Ureter (tissue), 1 donor: ENCODE measurements at places on chromosomes 5 and 9. TPM values are rescaled to one million over a fixed set of nuclear protein-coding genes. Genes with fewer than 3 reads are reported as not detected.
A peak's percentile ranks its signal among the peaks of the same experiment; 100 is the strongest.

- DNase-seq: peak; percentile 69
These were observed at the start of gene ARHGEF28 for GRCh38 chr5:73625944-73626811. Gene ARHGEF28, plus strand, starts transcription at chr5:73626196. Its CDS starts 58,656 bp downstream, at chr5:73684852.

GRCh38 chr9:131677444-131678180, 62.3 kb downstream of the RAPGEF1 start:
- no peak for DNase-seq

DNA sequence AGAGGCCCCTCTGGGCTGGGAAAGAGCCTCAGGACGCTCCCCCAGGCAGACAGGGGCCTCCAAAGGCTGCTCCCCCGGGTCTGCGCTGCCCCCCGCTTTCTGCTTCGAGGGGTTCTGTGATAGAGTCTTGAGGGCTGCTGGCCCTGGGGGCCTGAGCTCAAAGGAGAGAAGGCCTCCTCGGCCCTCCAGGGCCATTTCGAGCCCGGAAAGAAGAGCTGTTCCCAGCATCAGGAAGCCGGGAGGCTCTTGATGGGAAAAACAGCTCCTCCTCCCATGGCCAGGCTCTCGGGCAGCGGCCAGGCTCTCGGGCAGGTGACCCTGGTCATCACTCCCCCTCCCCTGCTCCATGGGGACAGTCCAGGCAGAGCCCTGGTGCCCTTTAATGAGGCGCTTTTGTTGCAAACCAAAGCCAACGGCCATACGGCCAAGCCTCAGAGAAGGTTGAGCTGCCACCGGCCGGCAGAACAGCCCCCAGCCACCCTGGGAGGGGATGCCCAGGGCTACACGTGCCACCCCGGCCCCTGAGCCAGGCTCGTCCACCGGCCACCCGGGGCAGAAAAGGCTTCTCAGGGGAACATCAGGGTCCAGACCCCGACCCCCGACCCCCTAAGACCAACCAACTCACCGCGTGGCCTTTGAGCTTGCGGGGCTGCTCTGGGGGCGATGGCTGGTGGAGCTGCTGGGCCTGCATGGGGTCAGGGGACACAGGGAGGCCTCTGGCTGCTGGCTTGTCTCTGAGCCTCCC, 16.2 kb upstream of the QSOX2 start:
- DNase-seq: no peak

PCDHGA7 gene
- 5.8 TPM for total RNA-seq

IFNB1 gene
- not detected for total RNA-seq

DNA sequence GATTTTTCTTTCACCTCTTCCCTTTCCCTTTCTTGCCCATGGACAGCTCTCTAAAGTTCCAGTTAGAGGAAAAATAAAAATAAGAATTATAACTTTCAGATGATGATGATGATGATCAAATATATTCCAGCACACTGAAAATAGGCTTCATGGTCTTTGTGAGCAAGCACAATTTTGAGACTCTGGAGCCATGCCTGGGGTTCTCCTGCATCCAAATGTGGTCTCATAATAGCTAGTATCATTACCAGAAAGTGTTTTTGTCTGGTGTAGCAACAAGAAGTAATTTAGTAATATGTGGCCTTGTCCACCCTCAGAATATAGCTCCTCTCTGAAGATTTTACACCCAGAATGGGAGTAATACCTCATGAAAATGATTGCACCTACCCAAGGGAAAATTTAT, 150.4 kb downstream of the SNCAIP start:
- no peak for DNase-seq

GRCh38 chr9:72065076-72065475, 4.7 kb upstream of the C9orf57 start:
- DNase-seq: no peak

OR1K1 gene
- total RNA-seq: not detected

FLT4 gene
- 12.1 TPM for total RNA-seq

WDR55 gene
- total RNA-seq: 26.3 TPM

DNA sequence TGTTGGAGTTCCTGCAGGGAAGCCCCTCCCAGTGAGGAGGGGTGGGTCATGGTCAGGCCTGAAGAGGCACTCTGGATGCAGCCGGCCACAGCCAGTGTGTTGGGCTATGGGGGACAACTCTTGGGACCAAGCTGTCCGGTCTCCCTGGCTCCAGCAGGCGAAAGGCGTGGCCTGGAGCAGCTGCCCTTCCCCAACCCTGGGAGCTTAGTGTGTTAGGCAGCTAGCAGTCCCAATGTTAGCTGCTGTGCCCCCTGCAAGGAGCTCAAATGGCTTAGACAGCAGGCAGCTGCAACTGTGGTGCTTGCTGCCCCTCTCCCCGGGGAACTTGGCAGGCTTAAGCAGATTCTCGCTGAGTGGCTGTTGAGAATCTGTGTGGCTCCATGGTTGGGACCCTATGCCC, 67.5 kb upstream of the ACTBL2 start:
- DNase-seq: no peak

GRCh38 chr5:158814521-158814920, 285.2 kb downstream of the EBF1 start:
- no peak for DNase-seq

GRCh38 chr9:110555551-110556331, 23.8 kb downstream of the SVEP1 start:
- DNase-seq: no peak

SLC6A7 gene
- total RNA-seq: 0.10 TPM

PCDHGB6 gene
- 8.2 TPM for total RNA-seq

ADRB2 gene
- total RNA-seq: 5.7 TPM

DNA sequence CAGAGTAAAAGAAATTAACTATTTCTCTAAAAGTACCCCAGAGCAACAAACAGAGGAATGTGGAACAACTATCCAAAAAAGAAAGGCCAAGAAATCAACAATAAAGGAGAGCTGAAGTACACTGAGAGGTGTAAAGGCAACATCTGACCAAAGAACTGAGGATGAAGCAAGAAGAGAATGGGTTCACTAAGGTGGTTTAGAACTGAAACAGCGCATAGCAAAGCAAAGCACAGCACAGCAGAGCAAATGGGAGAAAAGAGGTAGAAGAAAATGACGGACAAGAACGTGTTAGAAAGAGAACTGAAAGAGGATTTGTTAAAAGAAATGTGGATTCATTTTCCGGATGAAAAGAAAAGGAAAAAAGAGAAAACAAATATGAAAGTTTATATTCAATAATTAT, 25.8 kb downstream of the RFX3 start:
- no peak for DNase-seq

DNA sequence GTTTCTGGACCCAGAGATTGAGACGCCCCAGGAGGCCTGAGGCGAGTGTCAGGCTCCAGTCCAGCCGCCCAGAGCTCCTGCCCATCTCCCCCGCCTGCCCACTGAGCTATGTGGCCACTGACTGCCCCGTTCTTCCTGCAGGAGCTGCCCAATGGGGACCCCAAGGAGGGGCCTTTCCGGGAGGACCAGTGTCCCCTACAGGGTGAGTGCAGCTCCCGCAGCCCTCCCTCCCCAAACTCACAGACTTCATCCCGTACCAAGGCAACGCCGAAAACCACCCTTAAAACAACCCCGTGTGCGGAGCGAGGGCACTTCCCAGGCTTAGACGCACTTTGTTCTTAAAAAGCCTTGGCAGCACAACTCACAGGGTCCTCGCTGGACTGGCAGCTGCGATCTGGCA, 23.4 kb downstream of the NKD2 start:
- DNase-seq: no peak

GRCh38 chr5:132528866-132529634, 14.3 kb downstream of the IL5 start:
- no peak for DNase-seq

SLC2A6 gene
- 19.6 TPM for total RNA-seq

DNA sequence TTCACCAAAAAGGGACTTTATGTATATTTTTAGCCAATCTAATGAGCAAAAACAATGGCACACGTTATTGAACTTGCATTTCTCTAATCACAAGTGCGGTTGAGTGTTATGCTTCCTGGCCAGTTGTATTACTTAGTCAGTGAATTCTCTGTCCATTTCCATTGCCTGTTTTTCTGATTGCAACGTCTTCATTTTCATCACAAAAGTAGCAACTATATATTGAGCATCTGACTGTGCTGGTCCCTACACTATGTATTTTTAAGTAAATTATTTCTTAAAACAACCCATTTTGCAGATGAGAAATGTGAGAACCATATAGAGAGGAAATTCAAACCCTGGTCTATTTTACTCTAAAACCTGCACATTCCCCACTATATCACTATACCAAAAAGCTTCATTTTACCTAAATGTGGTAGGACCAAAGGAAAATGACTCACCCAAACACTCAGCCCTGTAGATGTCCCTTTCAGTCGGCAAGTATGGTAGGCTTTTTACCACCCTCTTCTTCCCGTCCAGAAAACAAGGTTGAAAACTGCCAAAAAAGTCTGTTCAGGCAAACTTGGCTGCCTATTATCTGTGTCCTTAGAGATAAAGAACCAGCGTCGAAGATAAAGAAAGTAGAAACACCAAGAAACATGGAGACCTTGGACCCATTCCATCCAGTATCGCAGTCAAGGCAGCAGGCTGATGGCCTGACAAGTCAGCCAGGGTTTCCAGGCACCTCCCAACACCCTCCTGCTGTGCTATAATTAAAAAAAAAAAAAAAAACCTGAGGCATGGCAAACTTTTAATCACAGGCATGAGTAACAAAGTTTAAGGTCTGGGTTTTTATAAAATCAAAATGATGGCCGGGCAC, 18.8 kb upstream of the FAM13B start:
- DNase-seq: no peak

GGTA1 gene
- total RNA-seq: 2.0 TPM

FOXD1 gene
- total RNA-seq: 1.1 TPM

- no peak for DNase-seq
These were observed 4.5 kb downstream of the RACK1 start for GRCh38 chr5:181239062-181239663.

BTNL8 gene
- total RNA-seq: not detected

- DNase-seq: no peak
These were observed 303.0 kb downstream of the PARP8 start for GRCh38 chr5:50969151-50970031.

- no peak for DNase-seq
These were observed 20.2 kb upstream of the TNC start for GRCh38 chr9:115138151-115138550.

DNA sequence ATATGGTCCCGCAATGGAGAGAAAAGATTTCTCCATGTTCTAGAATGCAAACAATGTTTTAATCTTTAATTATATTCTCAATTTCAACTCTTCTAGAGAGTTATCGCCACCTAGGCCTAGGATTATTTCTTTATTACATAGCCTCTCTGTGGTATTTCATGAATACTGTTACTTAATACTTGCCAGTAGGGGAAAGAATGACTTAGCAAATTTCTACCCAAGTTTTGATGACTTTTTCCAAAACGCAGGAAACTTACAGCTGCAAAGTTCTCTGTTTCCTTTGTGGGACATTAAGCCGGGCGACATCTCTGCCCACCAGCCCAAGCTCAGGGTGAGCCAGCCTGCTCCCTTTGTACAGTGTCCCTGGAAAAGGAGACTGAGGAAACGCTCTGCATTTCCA, 73.8 kb downstream of the MED27 start:
- no peak for DNase-seq

SPAAR gene
- 1.9 TPM for total RNA-seq

DNA sequence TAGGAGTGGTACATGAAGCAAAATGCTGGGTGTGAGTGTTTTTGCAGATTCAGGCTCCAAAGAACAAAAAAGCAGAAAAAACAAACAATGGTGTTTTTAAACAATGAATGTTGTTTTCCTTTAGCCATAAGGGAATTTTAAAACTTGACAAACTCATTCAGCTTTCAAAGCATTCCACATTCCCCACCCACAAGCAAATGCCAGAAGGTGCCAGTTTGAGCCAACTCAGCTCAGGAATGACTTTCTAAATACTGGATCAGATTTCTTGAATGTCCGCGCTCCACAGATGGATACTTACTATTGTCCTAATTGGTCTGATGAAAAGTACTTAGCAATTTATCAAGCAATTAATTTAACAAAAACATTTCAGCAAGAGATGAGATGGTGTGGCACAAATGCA, 12.9 kb upstream of the MOB3B start:
- DNase-seq: no peak

IL4 gene
- not detected for total RNA-seq

- DNase-seq: no peak
These were observed 95.9 kb upstream of the TNC start for GRCh38 chr9:115213818-115214334.

DNA sequence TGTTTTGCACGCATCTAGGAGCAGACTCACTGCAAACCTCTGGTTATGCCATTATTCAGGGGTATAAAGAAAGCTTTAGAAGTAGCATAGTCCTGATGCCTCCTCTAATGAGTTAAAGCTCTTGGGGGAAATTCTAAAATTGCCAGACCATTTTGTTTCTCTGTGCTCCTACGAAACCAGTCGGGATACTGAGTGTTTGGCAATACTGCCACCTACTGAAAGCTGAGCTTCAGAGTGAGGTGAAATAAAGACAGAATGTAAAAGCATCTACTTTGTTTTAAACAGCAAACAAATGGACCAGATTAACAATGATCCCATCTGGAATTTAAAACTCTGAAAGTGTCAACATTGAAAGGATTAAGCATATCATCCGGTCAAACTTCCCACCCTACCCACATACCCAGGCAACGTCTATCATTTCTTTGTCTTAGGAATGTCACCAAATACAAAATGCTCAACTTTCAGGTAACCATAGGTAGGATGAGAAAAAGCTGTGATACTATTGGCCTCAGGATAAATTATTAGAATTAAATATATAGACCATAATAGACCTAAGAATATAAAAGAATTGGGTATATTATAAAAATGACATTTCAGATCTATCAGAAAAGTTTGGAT, 77.8 kb upstream of the SHISAL2B start:
- DNase-seq: peak; percentile 55

SLC34A1 gene
- total RNA-seq: not detected

GDF9 gene
- total RNA-seq: 0.73 TPM

HDAC3 gene
- total RNA-seq: 56.0 TPM

DNA sequence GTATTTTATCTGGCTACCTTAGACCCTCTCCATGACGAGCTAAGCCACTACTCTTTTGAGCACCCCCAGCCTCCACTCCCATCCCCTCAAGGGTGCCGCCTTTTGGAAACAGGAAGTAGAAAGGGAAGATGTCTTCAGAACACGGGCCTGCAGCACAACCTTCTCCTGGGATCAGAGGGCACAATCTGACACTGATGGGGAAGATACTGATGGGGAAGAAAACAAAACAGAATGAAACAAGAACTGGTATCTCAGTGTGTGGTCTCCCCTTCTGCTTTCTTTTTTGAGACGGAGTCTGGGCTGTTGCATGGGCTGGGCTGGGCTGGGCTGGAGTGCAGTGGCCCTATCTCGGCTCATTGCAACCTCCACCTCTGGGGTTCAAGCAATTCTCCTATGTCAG, 539.7 kb upstream of the DAP start:
- DNase-seq: no peak
